ENCODE measurements at places on chromosomes 11 and 22.

- DNase-seq, result no peak
Observed at GRCh38 chr22:45304971-45305370, 4.8 kb upstream of the FAM118A start.

DNA sequence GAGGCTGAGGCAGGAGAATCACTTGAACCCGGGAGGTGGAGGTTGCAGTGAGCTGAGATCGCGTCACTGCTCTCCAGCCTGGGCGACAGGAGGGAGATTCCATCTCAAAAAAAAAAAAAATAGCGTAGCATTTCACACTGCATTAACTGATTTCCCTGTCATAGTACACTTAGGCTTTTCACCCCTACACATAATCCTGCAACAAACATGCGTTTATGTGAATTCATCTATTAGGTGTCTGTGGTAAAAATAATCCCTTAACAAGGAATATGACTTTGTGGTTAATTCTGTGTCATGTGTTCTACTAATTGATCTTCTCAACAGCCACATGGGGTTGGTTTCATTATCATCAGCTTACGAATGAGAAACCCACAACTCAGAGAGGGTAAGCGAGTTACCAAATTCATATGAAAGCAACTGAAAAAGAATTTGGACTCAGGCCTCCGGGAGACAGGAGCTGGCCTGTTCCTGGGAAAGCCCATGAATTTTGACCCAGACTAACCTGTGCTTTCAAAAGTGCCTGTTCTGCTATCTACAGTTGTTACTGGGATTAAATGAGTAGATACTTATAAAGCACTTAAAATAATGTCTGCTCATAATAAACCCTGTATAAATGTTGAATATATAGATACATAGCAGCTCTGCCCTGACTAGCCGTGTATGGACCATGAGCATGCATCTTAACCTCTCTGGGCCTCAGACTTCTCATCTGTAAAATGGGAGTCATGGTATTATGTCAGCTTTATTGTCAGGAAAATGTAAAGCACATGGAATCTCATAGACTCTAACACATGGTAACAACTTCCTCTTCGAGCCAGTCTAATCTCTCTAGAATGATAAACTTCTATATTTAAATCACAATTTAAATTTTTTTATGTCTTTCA lies 36.6 kb downstream of the KCNJ1 start:
- DNase-seq, result no peak

- DNase-seq, result no peak
Observed at GRCh38 chr11:19934828-19935259, 222.2 kb downstream of the NAV2 start.

GRCh38 chr11:2570841-2571597 lies 126.2 kb downstream of the KCNQ1 start:
- no peak for DNase-seq

DNA sequence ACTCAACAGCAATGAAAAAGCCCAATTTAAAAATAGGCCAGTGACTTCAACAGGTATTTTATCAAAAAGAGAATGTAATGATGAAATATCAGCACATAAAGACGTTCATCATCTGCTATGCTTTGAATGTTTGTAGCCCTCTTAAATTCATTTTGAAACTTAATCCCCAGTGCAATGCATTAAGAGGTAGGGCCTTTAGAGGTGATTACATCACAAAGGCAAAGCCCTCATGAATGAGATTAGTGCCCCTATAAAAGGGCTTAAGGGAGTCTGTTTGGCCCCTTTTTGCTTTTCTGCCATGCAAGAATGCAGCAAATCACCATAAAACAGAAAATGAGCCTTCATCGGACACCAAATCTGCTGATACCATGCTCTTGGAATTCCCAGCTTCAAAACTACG lies 637.0 kb downstream of the DLG2 start:
- DNase-seq, result no peak

Data from activated naive CD4-positive, alpha-beta T cell (primary cell).